ENCODE measurements at places on chromosomes 11 and 22.

- DNase-seq = no peak
Measured at GRCh38 chr11:106552694-106553203, 465.5 kb downstream of the GUCY1A2 start.

GRCh38 chr11:115208808-115209259 is 295.4 kb downstream of the CADM1 start:
- DNase-seq = peak; percentile 35

GRCh38 chr22:30887861-30888260 is 80.7 kb downstream of the MORC2 start:
- no peak for DNase-seq

- DNase-seq = no peak
Measured at GRCh38 chr11:111737444-111738210, 28.6 kb downstream of the PPP2R1B start.

GRCh38 chr11:86145439-86146156 is 76.7 kb upstream of the PICALM start:
- DNase-seq = peak; percentile 78

GRCh38 chr22:38843201-38843656 is 599 bp downstream of the NPTXR start:
- peak; percentile 77 for DNase-seq

GRCh38 chr11:18540207-18541009 is 13.7 kb upstream of the TSG101 start:
- DNase-seq = peak; percentile 37

GRCh38 chr11:11311169-11311568 is 41.9 kb downstream of the CSNK2A3 start:
- DNase-seq = no peak

DNA sequence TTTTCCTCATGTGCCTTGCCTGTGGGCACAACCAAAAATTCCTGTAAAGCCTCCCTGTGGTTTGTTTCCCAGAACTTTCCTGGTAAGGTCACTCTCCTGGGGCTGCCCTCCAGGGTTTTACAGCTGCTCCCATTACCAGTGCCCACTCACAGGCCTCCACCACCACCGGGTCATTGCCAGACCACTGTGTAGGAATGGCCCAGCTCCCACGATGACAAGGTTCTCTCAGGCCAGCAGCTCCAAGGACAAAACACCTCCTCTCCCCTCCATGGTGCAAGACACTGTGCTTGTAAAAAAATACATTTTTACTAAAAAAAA is 96.1 kb upstream of the AKIP1 start:
- DNase-seq = peak; percentile 27

DNA sequence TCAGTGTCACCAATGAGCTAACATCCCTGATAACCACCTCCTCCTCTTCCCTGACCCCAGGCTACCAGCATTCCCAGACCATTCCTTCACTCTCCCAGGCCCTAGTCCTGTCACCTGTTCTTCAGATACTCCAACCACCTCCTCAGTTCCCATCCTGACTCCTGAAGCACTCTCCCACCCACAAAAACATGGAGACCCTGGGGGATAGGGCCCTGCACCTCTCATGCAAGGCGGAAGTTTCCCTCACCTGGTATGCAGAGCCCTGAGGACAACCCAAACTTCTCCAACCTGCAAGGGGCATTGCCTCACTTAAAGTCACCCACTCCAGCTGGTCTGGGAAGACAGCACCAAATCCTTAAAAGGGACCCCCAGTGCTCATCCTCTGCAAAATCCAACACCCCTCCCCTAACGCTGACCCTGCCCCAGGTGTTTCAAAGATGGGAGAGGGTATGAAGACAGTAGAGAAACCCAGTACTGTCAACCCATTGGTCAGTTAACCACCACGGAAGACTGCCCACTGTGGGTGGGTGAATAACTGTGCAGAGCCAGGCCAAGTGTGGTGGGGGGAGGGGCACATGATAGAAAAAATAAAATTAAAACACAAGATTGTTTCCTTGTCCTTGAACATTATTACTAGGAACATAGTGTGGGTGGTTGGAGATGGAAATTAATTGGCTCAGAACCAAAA is 1.4 kb downstream of the TNKS1BP1 start:
- DNase-seq = peak; percentile 36

DNA sequence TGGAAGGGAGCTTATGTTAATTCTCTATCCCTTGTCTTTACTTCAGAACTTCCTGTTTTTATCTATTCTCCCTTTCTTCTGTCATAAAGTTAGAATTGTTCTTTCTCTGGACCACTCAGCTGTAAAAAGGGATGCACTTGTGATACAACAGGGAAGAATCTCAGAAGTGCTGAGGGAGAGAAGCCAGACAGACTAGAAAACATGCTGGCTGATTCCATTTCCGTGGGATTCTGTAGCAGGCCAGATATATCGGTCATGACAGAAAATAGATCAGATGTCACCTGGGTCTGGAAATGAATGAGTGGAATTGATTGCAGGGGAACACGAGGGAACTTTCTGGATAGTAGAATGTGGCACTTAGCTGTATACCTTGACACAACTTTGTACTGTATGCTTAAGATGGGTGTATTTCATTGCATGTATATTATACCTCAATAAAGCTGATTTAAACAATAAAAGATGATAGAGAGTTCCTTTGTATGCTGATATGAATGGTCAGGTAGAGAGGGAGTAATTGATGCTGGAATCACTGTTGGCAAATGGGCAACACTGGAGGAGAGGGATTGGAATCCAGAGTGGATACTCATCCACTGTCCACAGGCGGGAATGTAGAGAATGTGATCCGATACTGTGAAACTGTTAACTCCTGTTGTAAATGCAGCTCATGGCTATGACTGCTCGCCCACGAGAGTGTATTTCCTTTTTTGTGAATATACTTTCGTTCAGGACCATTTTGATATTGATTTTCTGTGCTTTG is 59.6 kb downstream of the ATXN10 start:
- DNase-seq = peak; percentile 54

GRCh38 chr11:72203163-72203562 is 11.2 kb downstream of the FOLR1 start:
- no peak for DNase-seq

DNA sequence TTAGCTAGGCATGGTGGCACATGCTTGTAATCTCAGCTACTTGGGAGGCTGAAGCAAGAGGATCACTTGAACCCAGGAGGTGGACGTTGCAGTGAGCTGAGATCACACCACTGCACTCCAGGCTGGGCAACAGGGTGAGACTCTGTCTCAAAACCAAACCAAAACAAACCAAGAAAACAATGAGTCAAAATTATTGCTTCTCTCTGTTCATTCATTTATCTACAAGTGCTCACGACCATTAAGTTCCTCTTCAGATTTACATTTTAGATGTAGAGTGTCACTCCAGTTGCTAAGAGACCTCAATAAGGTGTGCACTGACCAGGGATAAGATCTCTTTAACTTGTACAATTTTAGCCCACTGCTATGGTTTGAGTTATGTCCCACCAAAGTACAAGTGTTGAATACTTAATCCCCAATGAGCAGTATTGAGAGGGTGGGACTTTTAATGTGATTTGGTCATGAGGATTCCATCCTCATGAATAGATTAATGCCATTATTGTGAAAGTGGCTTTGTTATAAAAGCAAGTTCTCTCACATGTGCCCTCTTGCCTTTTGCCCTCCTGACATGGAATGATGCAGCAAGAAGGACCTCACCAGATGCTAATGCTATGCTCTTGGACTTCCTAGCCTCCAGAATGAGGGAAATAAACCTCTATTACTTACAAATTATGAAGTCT is 7.8 kb downstream of the HNRNPUL2 start:
- no peak for DNase-seq

DNA sequence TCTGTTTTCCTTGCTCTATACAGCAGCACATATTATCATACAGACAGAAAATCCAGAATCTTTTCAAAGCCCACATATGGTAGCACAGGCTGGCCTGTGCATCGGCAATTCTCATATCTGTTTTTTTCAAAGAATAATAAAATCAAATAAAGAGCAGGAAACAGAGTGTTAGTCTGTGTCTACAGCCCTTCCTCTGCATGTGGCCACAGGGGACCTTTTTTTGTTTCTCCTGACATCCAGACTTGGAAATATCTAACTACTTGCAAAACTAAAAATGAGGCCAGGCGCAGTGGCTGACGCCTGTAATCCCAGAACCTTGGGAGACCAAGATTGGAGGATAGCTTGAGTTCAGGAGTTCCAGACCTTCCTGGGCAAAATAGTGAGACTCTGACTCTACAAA is 20.3 kb downstream of the LAYN start:
- no peak for DNase-seq

- DNase-seq = no peak
Measured at GRCh38 chr11:41309111-41309522, 150.3 kb downstream of the LRRC4C start.

DNA sequence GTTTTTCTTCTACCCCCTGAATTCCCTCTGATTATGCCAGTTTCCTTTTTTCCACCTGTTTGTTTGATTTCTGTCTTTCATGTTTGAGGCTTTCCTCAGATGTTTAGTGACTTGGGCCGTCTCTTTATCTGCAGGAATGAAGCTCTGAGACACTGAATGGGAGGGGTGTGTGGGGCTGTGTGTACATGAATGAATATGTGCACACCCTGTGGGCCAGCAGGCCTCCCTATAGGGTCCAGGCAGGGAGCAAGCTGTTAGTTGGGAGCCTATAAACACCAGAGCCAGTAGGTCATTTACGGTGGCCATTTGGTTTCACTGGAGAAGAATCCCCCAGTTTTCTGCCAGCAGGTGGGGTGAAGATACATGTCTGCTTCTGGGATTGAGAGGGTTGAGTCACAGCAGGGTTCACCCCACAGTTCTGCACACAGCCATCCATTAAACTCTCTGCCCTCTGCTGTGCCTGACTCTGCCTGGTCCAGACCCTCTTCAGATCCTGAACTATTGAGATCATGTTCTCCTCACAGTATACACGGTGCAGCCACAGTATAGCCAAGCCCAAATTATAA is 34.8 kb downstream of the BARX2 start:
- DNase-seq = no peak

DNA sequence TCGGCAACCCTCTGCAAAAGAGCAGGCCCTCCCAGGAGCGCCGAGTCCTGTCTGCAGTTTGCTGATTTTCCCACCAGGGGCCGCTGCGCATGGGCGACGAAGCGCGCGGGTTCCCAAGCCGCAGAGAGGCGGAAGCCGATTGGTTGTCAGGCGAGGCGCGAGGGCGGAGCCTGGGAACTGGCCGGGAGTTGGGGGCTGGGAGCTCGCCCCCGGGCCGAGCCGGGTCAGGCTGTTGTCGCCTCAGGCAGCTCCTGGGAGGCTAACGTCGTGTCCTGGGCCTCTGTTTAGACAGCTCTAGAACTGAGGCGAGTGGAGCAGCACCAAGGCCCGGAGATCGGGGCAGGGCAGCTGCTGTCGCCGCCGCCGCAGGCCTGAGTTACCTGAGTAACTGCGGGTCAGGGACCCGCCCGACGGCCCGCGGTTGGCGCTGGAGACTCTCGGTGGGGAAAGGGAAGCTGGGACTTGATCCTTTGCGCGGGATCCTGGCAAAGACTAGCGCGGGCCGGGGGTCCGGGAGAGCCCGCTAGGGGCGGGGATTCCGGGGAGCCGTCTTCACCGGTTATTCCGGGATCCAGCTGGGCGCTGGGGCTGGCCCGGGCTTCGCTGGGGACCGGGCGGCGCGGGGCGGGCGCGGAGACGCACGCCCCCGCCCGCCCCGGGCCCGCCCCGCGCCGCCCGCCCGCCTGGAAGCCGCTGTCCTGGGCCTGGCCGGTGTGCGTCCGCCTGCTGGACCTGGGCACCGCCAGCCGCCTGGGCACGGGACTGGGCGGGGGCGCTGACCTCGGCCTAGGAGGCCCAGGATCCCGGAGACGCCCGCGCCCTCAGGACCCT is at the start of gene STIM1:
STIM1 (plus strand) TSS at position 688 of the 831 bp plus-strand sequence. CDS start 607 bp downstream, outside the sequence.
- DNase-seq = peak; percentile 94

DNA sequence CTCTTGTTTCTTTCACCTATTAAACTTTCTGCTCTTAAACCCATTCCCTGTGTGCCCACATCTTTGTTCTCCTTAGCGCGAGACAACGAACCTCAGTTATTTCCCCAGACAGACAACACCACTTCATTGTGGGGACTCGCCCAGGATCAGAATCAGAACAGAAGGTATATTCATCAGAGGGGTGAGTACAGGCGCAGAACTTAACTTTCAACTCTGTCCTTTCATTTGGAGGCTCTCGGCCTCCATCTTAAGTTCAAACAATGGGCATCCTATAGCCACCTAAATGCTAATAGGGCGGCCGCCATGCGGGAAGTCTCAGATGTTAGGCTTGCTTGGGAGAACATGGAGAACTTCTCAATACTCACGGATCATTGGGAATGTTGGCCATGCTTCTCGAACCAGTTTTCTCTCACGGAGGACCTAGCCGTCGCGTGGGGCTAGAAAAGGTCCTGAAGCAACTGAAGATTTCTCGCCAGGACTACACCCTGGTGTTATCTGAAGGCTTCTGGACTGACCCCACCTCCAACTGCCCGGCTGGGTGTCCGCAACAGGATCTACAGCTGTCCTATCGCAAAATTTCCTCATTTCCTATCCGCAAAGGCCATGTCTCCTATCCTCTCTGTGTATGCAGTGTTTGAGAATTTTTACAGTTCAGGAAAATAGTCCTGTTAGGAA is 13.4 kb upstream of the HYLS1 start:
- no peak for DNase-seq

DNA sequence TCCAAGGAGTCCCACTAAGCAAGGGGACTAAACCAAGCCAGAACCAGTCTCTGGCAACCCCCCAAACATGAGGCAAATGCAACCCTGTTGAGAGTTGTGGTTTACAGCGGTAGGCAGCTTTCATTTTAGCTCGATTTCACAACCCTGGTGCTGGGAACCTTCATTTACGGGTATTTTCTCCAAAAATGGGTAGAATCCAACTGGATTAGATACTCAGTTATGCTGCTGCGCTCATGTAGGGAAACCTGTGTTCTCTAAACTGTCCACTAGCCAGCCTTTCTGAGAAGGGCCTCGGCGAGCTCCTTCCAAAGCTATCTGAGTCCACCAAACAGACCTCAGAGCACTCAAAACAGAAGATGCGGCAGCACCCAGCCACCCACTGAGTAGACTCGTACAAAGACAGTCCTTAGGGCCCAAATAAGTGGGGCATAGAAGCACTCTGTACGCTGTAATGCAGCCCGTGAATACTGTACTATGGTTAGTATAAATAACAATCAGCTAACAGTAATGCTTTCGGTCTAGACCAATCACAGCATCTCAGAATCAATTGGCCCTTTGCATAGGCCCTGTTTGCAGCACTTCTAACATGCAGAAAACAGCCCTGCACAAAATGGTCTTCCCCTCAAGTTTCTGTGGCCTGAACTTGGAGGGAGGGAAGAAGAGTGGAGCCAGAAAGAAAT is 104.7 kb downstream of the ETS1 start:
- no peak for DNase-seq

DNA sequence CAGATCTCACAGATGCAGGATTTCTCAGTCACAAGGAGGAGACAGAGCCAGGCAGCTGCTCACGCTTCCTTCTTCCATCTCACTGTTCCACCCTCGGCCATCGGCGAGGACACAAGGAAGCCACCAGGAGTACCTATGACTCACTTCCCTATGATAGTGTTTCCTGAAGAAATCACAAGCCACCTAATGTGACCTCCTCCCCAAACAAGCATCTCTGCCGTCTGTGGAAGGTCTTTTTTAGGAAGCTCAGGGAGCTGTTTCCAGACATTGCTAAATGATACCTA is 672.7 kb downstream of the TBC1D22A start:
- no peak for DNase-seq
